Stimulated activated CD4-positive, alpha-beta T cell treated with anti-CD3 and anti-CD28 coated beads, Interleukin-1b, Interleukin-23, amount 100 ng/mL, for 24 hours (primary cell): ENCODE measurements at places on chromosomes 2 and 18.
A peak's percentile ranks its signal among the peaks of the same experiment; 100 is the strongest.

GRCh38 chr18:46352520-46353250, 248.5 kb downstream of the HAUS1 start:
- no peak for DNase-seq

- DNase-seq = no peak
Measured at GRCh38 chr18:59537579-59537978, 159.6 kb downstream of the CCBE1 start.

DNA sequence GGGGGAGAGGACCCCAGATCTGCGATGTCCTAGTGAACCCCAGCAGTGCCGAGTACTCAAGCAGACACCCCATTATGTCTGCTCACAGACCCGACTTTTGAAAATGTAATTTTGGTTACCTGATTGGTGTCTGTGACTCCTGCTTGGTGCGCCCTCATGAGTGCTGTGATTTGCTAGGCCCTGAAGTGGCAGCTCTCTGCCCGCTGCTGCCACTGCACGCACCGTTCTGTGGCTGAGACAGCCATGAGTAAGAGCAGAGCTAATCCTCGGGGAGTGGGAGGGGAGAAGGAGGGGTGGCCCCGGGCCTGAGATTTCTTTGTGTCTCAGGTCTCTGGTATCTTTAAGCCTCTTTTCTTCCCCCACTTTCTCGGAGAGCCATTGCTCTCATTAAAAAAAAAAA, 18.2 kb downstream of the FHOD3 start:
- DNase-seq = no peak

DNA sequence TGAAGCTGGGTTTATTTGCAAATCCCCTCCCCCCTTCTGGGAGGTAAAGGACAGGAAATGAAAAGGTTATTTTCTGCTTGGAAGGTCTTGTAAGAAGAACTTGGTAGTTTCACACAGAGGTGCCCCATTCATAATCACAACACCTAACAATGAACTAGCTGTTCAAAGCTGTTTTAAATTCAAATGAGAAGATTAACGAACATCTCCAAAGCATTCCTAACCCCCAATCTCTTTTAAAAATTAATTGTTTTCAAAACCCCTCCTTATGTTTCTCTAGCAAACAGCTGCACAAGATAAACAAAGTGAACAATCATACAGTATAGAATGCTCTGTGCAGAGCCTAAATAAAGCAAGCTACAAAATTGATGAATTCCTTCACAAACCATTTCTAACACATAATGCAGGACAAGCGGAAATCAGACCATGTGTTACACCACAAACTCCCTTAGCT, 271.4 kb downstream of the SATB2 start:
- DNase-seq = no peak

DNA sequence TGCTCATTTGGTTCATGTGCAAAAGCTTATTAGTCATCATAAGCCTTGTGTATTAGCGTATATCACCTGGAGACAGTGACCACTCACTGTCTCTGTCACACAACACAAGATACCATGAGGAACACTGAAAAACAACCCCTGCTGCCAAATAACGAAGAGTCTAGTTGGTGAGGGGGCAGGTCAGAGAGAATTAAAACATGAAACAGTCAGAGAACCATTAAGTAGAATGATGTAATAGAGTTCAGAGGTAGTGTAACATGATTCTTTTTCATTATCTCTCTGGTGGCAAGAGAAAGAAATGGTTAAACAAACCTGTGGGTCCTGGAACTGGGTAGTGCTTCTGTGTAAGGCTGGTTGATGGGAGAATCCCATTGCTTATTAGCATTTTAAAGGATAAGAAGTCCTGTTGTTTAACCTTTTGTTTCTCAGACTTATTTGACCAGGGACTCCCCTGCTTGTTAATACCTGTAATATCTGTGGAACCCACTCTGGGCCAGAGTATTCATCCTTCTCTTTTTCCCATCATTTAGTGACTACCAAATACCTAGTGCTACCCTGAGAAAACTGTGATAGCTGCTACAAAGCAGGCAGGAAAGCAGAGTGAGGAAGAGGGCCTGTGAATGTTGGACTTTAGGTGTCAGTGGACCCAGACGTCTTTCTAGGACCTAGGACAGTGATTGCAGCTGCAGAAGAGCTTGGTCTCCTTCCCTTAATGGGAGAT, 38.0 kb downstream of the PTRHD1 start:
- no peak for DNase-seq

DNA sequence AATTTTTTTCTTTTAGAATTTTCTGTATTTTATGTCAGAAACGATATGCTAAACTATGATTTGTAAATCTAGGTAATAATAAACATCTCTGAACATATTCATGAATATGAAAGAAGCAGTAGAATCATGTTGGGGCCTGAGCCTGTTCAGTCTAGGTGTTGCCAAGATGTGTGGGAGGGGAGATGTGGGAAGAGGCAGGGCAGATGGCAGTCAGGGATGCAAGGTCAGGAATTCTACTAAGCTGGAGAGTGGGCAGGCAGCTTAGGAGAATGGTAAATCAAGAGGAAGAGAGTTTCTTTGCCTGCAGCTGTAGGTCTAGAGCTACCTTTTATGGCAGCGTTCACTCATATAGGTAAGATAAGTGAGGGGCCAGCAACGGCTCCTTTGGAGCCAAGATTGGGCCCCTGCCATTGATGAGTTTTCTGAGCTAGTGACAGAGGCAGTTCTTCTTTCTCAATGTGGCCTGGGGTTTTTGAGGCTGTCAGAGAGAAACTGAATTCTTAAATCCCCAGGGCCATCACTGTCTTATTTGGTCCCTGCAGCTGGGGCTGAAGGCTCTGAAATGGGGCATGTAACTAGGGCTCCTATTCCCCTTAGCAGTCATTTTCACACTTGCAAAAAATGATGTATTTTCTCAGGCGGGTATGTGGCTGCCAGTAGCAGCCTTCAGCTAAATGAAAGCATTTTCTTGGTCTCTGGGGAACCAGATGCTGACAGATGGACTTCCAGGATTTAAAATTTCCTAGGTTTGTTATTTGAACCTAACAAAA, 232.8 kb downstream of the PIK3C3 start:
- DNase-seq = no peak

- DNase-seq = no peak
Measured at GRCh38 chr2:106163948-106164545, 30.1 kb downstream of the UXS1 start.

DNA sequence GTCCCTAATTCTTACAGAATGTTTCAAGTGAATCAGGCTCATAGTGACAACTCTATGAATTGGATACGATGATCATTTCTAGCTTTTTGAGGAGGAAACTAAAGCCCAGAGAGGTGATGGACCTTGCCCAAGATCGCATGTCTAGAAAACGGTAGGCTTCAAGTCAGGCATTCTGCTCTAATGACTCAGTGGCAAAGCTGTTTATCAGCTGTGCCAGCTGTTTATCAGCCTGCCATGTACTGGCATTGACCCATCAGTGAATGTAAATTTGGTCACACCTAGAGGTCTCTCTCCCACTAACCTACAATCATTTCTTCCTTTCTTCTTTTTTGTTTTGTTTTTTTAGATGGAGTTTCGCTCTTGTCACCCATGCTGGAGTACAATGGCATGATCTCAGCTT, 6.1 kb upstream of the DAW1 start:
- DNase-seq = no peak

- no peak for DNase-seq
Measured at GRCh38 chr2:4140281-4140970, 437.1 kb downstream of the DCDC2C start.

- DNase-seq = no peak
Measured at GRCh38 chr2:230998882-230999281, 3.0 kb downstream of the SPATA3 start.

GRCh38 chr2:230411570-230412370, 4.2 kb upstream of the SP100 start:
- peak; percentile 30 for DNase-seq

DNA sequence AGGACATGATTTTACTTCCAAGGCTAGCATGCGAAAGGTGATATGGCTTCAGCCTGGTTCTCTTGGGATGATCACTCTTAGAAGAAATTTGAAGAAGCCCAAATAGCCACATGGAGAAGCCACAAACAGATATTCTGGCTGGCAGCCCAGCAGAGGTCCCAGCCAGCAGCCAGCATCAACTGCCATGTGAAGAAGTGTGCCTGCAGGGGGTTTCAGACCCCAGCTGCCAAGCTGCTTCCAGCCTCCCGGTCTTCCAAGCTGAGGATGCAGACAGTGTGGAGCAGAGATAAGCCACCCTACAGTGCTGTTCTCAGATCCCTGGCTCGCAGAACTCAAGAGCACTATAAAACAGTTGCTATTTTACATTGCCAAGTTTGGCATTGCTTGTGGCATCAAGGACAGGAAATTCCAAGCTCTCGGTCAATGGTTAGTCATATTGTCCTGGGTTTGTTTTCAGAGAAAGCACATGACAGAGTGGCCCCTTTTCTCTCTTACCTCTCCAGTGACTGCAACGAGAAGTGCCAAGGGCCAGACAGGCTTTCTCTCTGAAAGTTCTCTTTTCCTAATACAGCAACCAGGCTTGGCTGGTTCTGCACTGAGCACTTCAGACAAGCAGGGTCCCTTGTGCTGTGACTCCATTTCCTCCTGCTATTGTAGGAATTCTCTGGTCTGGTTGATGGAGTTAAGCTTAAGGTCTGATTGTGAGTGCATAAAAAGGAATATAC, 223.7 kb downstream of the ANKRD30B start:
- DNase-seq = no peak

DNA sequence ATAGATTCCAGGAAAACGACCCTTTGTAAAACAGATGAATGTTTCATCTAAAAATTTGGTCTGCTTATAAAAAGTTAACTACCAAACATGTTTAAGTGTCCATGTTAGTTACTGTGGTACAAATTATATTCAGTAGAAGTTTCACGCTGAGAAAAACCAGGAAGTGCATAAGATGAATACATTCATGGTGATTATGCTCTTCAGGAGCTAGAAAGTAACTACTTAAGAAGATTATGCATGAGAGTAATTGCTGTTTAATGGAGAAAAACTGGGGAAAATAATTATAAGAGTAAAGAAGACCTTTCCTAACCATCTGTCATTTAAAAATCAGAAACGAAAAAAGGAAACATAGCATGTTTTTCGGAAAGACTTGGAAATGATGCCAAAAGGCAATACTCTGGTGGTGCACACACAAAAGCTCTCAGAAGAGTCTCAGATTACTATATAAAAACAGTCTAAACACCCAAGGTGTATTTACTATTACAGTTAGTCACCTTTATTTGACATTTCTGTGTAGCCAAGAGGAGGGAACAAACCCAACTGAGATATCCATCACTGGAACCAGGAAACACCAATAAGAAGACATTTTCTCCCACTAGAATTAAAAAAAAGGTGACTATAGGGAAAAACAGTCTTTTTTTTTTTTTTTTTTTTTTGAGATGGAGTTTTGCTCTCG, 38.8 kb upstream of the METTL21A start:
- no peak for DNase-seq
